ENCODE measurements at places on chromosomes 4 and X.

DNA sequence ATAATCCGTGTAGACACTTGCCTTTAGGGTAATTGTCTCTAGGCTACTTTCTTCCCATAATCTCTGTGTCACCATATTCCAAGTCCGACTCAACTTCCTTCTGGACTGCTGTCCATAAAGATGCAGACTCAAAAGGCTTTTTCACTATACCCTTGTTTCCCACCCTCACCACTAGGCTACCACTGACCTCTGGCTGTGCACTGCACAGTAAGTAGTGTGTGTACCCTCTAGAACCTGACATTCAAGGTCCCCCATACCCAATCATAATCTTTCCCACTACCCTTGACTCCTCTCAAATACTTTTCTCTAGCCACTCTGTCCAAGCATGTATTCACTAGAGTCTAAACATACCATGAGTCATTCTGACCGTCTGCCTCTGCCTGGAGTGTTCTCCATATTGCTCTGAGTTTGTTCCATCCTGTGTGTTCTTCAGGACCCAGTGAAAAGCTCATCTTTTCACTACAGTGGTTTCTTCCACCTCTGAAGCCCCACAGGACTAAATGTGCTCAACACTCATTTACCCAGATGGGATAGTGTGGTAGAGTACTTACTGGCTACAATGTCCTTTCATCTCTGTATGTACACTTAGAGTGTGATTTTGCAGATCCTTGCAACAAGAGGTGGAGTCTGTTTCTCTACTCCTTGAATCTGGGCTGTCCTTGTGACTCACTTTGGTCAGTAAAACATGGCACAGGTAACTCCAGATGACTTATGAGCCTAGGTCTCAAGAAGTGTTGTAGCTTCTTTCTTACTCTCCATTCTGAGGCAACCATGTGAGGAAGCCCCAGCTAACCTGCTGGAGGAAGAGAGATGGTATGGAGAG, 17.4 kb downstream of the JADE3 start:
- DNase-seq = no peak

- DNase-seq = no peak
Measured at GRCh38 chrX:71912156-71912555, 1.5 kb downstream of the NHSL2 start.

DNA sequence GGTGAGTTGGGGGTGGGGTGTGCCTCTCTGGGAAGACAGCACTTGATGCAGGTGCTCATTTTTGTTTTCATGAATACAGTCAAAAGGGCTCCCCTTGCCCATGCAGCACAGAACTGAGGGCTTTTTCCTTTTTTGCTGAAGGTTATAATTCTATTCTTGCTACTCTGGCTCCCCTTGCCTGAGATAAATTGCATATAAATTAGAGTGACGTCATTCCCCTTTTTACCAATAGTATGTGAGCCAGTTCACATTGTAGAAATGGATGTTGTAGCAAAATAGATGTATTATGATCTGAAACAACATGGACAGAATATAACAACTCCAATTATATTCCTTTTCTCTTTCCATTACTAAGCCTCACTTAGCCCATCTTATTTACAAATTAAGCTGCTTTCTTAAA, 28.4 kb downstream of the CXorf58 start:
- DNase-seq = no peak

DNA sequence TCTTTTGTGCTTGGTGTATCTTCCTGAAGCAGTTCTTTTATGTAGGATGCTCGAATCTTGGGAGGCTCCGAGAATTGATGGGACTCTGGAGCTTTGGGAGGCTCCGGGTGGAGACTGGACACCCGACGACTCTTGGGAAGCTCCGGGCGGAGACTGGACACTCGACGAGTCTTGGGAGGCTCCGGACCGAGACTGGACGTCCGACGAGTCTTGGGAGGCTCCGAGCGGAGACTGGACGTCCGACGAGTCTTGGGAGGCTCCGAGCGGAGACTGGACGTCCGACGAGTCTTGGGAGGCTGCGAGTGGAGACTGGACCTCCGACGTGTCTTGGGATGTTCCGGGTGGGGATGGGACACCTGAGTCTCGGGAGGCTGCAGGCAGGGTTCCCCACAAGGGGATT, 1.6 kb downstream of the FAM47A start:
- DNase-seq = no peak

GRCh38 chrX:23901060-23901459, 6.7 kb downstream of the APOO start:
- no peak for DNase-seq

- no peak for DNase-seq
Measured at GRCh38 chr4:86640469-86640868, 46.4 kb downstream of the PTPN13 start.

DNA sequence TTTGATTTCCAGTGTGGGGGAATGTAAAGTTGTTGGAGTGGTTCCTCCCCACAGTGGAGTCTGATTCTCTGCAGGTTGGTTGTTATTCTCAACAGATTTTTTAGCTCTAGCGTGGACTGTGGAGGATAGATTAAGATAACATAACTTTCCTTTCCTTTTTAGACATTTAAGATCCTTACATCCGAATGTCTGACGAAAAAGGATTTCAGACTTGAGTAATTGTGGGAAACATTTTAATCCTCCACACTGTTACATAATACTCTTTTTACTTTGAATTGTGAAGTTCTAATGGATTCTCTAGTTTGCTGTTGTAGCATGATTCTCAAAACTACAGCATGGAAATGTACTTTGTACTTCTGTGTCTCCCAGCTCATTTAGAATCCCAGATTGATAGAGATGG, 107.8 kb downstream of the ARHGAP10 start:
- no peak for DNase-seq

GRCh38 chr4:80926446-80926845, 104.1 kb upstream of the BMP3 start:
- no peak for DNase-seq

DNA sequence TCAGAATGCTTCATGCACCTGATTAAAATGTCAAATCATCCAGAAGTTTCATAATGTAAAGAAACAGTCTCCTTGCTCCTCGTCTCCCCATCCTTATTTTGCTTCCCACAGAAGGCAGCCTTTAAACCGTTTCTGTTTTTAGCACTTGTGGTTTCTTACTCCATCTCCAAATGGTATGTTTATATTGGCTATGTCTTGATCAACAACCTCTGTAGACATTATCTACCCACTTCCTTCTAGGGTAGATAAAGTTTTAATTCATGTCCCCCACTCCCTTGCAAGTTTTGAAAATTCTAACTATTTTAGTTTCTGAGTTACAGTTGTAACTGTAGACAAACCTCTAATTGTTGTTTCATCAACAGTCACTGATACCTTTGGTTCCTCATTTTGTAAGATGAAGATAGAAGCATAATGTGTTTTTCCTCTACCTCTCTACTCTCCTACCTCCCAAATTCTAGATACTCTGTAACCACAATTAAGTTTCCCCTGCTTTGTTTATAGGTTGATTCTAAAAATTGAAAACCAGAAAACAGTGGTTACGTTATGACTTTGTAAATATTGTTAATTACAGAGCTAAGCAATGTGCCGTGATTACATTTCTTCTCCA, 291.7 kb upstream of the GATB start:
- no peak for DNase-seq

DNA sequence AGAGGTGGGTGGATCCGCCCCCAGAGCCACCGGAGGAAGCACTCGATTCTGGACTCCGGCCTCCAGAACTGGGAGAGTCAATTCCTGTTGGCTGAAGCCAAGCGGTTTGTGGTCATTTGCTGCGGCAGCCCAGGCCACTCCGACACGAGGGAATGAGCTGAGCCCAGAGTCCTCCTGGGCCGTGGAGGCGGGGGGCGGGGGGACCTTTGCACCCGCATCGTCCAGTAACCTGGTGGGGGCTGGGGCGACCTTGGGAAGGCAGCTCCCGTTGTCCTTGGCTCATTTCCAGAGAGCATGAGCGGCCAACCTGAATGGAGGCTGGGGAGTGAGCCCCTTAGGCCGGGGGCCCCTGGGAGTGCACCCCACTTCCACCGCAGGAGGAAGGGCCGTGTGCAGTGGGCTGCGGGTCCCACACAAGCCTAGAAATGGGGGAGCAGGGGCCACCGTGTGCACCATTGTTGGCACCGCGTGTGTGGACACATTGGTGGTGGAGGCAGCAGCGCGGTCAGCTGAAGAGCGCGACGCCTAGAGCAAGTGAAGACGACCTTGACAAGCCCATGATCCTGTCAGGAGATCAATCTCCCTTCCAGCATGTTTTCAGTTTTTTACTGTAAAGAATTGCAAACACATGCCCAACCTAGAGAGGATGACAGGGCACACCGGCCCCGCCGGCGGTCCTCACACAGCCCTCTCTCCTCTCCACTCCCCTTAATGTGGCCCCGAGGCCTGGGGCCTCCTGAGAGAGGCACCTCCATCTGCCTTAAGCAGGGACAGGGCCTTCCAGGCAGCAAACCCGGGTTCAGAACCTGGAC, 19.9 kb upstream of the DUSP9 start:
- no peak for DNase-seq

DNA sequence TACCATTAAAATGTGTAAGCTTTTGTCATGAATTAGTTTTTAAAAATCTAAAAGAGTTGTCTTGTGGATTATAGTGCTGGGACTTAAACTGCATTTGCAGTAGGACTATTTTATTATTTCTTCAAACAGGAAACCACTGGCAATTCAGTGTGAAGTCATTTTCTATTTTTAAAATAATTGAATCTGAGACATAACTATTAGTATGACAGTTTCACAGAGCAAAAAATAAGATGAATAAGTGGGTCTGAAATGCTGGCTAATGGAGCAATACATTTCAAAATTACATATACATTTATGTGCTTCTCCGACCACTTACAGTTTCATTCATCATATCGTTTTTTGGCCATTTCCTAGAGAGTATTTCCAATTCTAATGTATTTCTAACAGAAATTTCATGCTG, 75.3 kb upstream of the RAPGEF2 start:
- DNase-seq = no peak

DNA sequence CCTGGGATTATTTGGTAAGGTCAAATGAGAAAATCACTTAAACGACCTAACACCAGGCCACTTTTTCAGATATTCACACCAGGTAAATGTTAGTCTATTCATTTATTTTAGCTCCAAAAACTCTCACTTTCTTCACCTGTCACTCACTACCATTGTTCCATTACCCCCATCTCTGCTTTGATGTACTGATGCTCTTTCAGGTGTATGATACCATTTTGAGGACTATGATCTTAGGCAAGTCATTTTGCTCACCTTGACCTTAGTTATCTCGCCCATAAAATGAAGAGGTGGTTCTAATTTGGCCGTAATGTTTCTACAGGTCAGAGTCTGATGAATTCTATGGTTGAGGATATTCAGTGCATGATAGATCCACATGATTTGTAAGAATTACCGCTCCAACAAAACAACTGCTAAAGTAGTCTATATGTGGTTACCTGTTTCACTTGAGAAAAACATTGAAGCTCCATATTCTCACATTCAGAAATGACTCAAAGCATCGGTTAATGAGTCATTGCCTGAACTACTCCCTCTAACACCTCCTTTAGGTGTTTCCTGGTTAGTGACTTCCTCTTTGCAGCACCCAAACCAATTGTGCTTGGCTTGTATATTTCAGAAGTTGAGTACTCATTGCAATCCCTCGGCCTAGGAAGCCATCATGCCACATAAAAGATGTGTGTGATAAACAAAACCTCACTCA, 4.5 kb downstream of the DTHD1 start:
- no peak for DNase-seq

- no peak for DNase-seq
Measured at GRCh38 chr4:137676357-137676998, 144.2 kb upstream of the PCDH18 start.

- DNase-seq = no peak
Measured at GRCh38 chr4:108313546-108314339, 145.0 kb upstream of the LEF1 start.

GRCh38 chrX:100341142-100341510, 68.9 kb downstream of the PCDH19 start:
- no peak for DNase-seq

- DNase-seq = no peak
Measured at GRCh38 chr4:53714236-53715140, 123.2 kb upstream of the LNX1 start.

All from right kidney (tissue), 9 donors.